Thoracic aorta (tissue), 2 donors: ENCODE measurements at places on chromosomes 16 and 17.

GRCh38 chr17:9767432-9767991 lies 23.9 kb downstream of the DHRS7C start:
- no peak for DNase-seq

DNA sequence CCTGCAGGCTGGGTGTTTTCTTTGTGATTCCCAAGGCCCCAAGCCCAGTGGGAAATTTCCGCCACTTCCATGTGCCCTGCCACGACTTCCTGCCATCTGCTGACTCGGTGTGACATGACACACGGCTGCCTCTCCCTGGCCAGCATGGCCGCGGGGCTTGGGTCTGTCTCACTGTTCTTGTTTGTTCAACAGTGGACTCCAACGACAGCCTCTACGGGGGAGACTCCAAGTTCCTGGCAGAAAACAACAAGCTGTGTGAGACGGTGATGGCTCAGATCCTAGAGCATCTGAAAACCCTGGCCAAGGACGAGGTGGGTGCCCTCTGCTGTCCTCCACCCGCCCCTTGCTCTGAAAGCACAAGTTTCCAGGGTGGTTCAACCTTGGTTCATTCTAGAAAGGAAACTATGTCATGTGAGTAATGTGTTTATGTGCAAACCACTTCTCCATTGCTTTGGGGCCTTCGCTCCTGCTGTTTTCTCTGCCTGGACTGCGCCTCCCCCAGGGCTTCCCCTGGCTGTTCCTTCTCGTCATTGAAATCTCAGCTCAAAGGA lies 26.8 kb downstream of the KNOP1 start:
- DNase-seq = no peak

GRCh38 chr17:1050996-1051925 lies 54.3 kb downstream of the TIMM22 start:
- no peak for DNase-seq

- no peak for DNase-seq
Measured at GRCh38 chr17:39014795-39015545, 47.8 kb upstream of the FBXO47 start.

- DNase-seq = no peak
Measured at GRCh38 chr17:29713626-29714025, 90.9 kb upstream of the CORO6 start.

DNA sequence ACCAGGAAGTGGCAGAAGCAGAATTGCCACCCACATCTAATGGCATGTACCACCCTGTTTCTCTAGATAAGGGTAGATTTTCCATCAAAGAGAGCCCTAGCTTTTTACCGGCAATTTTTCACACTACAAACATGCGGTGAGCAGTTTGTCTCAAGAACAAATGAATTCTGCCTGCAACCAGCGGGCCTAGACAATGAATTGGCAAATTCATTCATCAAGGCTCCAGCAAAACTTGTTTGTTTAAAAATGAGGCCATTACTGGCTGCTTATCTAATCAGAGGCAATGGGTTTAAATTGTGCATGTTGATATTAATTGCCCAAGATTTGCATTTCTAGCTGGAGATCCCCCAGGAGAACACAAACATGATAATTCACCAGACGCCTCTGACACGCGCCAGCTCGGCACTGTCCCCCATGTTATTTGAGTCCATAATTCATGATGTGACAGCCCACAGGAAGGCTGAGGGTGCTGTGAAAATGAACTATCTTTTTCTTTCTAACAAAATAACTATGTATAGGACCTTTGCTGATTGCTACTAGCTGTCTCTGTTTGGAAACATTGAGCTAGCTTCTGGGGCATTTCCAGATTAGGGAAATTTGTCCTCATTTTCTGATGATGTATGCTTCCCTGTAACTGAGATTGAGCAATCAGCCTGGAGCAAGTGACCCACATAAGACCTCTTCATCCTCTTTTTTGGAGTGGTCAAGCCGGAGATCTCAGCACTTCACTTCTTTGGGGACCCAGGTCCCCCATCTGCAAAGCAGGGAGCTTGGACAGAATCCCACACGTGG lies 80.8 kb downstream of the CNGB1 start:
- no peak for DNase-seq
